Activated naive CD4-positive, alpha-beta T cell (primary cell): ENCODE measurements at places on chromosomes 5 and 9.

DNA sequence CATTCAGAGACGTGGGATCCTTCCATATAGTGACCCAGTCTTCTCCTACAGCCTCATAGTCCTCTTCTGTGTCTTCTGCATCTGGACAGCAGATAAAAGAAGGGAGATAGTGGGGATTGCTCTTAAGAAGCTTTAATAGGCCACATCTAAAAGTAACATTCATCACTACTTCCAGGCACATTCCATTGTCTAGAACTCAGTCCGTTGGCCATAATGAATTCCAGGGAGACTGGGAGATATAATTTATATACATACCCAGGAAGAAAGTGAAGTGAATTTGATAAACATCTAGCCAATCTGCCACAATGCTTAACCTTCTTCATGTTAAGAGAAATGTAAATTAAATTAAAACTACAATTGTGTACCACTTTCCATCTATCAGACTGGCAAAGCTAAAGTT lies 22.5 kb upstream of the GLIPR2 start:
- DNase-seq: no peak

GRCh38 chr9:1429297-1429696 lies 379.1 kb downstream of the DMRT2 start:
- DNase-seq: no peak

DNA sequence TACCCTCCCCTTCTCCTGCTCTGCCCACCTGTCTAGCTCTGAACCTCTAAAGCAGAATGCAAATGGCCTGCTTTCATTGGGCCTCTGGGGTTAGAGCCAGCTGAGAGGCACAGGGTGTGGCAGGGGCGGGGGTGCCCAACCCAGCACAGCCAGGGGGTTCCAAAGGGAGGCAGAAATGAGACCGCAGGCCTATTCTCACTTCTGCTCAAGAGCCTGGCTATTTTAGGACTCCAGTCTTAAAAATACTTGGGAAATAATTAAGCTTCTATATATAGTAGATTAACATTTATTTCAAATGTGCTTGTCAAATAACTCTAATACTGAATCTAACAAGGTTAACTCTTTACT lies 5.7 kb downstream of the QSOX2 start:
- no peak for DNase-seq

GRCh38 chr9:35103660-35104191 lies 795 bp upstream of the STOML2 start:
- DNase-seq: no peak
